ENCODE measurements at places on chromosomes 2 and 18. TPM values are rescaled to one million over a fixed set of nuclear protein-coding genes. Genes with fewer than 3 reads are reported as not detected.

- no peak for DNase-seq
Observed at GRCh38 chr2:174024524-174025270, 59.5 kb upstream of the SP3 start.

DNA sequence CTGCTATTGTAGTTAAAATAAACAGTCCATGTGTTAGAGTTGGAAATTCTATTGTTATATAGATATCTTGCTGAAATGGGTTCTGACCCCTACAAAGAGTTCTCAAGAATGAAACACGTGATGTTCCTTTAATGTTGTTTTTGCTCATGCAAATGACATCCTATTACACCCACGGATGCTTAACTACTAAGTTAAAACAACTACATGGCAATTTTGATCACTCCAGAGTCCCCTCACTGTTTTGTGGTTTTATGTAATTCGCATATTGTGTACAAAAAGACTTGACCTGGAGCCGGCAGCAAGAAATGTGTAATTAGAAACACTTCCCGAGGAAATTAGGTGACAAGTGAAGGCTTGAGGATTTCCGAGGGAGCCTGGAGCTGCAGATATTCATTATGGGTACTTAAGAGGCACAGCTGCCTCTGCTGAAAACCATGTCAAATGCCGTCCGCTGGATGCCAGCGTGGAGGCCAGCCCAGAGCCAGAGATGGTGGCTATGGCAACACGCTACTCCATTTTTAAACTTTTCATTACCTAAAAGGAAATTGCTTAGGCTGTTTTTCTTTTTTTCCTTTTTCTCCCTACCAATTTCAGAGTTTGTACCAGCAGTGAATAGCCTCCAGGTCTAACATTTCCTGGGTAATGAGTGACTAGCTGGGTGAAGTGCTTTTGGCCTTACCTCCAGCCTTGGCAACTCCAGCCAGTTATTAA is 21.0 kb upstream of the CABLES1 start:
- DNase-seq = no peak

DNA sequence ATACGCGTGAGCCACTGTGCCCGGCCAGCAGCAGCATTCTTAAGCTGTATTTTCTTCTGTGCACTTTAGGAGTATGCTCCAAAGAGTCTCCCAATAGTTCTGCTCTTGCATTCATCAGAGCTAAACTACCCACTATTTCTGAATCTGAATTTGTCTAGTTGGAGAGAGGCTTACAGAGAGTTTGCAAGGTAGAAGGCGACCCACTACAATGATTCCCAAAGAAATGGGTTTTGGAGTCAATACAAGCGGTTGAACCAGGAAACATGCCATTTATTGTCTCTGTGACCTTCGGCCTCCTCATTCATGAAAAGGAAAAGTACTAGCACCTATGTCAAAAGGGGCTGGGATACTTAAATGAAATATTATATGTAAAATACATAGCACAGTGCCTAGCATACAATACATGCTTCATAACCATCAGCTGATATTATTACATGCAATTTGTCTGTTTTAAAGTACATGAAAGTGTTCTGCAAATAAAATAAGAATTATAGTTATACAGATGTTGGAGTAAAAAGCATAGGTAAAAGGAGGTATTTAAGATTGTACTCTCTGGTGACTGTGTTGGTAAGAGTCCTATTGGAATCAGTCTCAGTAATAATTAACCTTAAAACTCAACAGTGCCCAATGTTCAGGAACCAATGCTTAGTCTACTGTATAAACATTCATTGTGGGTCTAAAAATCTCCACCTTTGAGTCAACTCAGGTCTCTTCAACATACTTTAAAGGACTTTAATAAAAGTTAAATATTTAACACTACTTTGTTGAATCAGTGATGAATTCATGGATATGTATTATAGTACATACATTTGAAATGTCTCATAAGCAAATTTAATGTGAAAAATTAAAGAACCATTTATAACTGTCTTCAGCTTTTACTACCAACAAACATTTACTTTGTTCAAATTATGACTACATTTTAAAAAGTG is 89.8 kb upstream of the GRB14 start:
- no peak for DNase-seq

The STAMBP gene
- total RNA-seq = 10.9 TPM

The CABYR gene
- total RNA-seq = 3.1 TPM

The NTSR2 gene
- total RNA-seq = not detected

The CGREF1 gene
- 5.1 TPM for total RNA-seq

Measured in dermis microvascular lymphatic vessel endothelial cell (primary cell).